ENCODE measurements at places on chromosomes 1 and 21. TPM values are rescaled to one million over a fixed set of nuclear protein-coding genes. Genes with fewer than 3 reads are reported as not detected.

C1orf174 gene
- 29.5 TPM for total RNA-seq

NEGR1 gene
- not detected for total RNA-seq

TSPAN1 gene
- total RNA-seq, result not detected

CXADR gene
- 0.27 TPM for total RNA-seq

RAB25 gene
- total RNA-seq, result 1.3 TPM

RGS7 gene
- total RNA-seq, result not detected

AHCYL1 gene
- total RNA-seq, result 70.0 TPM

PKP1 gene
- not detected for total RNA-seq

CCDC181 gene
- total RNA-seq, result not detected

OR2M3 gene
- not detected for total RNA-seq

B3GALT2 gene
- not detected for total RNA-seq

TRIM67 gene
- not detected for total RNA-seq

AGO1 gene
- 24.9 TPM for total RNA-seq

PLPPR5 gene
- total RNA-seq, result not detected

RNU1-3 gene
- total RNA-seq, result 1,341 TPM

CLCA1 gene
- not detected for total RNA-seq

NR1I3 gene
- not detected for total RNA-seq
